Naive thymus-derived CD8-positive, alpha-beta T cell (primary cell): ENCODE measurements at places on chromosomes 7 and 10.

DNA sequence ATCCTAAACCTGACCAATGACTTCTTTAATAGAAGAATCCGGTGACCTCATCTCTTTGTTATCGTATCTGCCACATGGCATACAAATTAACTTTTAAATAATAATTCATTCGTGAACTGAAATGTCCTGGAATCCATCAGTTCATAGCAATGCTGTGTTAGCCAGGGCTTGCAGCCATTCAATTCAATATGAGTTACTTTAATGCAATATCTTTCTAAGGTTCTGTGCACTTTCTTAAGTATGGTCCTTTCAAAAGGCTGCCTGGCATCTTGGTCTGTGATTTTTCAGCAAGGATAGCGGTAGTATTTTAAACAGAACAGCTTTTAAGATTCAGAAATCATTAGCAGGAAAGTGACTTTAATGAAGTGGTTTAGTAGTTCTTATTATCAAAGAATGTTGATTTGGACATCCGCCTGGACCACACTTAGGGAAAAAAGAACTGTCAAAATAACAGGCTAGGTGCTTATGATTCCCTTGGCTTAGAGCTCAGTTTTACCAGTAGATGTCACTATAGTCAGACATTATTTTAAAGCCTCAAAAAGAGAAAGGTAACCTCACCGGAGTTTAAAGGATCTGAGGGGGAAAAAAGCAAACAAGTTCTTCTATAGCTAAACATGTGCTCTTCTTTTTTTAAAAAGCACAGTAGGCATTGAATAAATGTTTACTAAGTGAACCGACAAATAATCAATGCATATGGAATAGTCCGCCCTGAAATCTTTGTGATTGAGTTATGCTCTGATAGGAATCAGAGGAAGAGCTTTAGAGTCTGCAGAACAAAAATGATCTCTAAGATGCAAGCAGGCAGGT is 22.7 kb downstream of the SLC35G1 start:
- no peak for DNase-seq

GRCh38 chr7:33044986-33045385 is 17.6 kb downstream of the NT5C3A start:
- no peak for DNase-seq

DNA sequence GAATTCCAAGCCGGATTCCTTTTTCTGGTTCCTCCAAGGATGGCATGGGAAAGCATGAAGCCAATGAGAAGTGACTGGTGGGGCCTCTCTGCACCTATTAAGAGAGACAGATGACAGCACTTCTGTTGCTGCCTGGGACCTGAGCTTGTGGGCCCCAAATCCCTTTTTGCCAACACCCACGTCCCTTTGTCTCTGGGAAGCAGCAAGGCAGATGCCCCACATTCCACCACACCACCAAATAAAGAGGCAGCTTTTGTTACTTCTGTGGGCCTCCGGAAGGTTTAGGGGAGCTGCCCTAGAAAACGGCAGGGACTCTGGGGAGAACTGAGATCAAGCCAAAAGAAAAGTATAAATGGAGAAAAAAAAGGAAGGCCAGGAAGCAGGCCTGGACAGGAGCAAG is 3.4 kb downstream of the CCDC136 start:
- DNase-seq, result no peak

DNA sequence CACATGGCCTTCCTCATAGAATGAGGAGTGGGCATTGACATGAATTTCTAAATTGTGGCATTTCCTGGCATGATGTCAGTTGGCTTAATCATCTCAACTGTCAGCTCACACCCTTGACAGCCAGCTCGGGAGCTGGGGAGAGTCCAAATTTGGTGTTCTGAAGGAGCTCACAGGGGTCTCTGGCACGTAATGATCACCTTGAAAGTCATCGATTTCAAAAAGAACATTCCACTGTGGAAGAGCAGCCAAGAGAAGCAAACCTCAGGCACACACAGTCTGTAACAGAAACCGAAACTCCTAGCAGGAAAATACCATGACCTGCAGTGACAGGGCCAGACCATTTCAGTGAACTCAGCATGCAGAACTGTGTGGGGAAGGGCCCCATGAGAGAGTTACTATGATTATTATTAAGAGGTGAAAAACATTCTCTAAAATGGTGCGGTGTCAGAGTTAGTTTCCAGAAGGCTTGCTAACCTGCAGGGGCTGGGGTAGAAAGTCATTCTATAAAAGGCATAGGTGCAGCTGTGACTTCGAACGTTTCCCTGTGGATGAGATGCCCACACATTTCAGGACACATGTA is 26.4 kb upstream of the KLF6 start:
- peak; percentile 25 for DNase-seq

DNA sequence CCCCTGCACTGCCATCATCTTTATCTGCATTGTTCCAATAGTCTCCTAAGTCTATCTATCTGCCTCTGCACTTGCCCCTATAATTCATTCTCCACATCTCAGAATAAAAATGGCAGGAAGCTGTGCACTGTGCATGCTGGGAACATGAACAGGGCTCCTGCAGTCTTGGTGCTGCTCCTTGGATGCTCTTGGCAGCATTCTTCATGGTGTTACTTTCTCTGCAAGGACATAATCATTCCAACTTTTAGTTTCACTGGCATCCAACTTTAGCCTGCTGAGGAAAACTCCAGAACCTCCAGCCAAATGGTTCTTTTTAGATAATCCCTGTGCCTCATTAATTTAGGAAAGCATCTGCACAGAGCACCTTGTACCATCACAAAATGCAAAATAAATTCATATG is 208.3 kb downstream of the STK31 start:
- DNase-seq, result no peak

DNA sequence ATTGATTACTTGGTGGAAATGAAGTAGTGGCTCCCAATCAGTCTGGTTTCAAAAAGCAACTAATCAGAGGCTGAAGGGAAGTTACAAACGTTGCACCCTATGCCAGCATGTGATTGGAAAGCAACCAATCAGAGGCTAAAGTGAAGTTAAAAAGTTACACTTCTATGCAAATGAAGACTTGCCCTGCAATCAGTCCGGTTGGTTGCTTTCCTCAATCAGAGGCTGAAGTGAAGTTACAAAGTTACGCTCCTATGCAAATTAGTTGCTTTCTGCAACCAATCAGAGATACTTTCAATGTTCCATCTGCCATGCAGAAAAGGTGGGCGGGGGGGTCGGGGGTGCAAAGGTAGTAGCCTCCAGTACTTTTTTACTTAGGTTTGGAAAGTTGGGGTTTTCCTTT is 1077.1 kb downstream of the TYW1 start:
- DNase-seq, result no peak
